ENCODE measurements at places on chromosomes 7 and 10.

DNA sequence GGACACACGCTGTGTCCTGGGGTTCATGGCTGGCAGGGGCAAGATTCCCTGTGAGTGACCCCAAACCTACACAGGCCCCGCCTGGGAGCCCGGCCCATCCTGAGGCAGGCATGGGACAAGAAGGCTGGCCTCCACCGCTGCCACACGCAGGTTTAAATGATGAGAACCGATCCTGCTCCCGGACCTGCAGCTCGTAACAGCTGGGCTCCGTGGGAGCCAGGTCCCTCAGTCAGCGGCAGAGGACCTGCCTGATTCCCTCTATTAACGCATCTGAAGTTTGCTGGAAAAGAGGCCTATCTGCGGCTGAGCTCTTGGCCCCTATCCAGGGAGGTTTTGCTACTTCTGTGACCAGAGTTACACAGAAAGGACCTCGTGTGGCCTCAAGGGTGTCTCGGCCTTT is 112.3 kb downstream of the VIPR2 start:
- DNase-seq: peak; percentile 44

GRCh38 chr10:37675449-37675848 is 182.0 kb downstream of the ZNF248 start:
- DNase-seq: no peak

- no peak for DNase-seq
Measured at GRCh38 chr10:78321000-78321399, 287.3 kb downstream of the RPS24 start.

DNA sequence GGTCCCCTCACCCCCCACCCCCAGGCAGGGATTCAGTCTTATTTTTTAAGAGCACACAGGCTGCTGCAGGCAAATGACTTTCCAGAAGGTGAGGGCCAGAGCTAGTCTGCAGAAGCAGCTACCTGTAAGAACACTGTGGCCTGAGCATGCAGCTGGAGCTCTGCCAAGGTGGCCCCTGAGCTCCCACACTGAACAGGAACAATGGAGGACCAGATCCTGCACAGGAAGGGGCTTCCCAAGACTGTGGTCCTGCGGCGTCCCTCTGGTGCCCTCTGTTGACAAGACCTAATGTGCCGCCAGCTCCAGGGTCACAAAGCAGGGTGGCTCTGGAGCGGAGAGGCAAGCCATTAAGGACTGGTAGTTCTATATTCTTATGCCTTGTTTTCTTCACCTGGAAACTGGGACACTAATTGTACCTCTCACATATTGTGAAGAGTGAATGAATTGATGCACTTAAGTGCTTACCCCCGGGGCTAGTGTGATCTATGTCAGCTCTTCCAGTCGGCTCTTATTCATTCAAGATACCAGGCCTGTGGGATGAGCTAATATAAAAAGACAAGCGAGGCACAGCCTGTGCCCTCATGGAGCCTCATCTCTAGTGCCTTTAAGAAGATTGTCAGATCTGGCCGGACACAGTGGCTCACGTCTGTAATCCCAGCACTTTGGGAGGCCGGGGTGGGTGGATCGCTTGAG is 8.0 kb upstream of the BEND7 start:
- DNase-seq: peak; percentile 61

DNA sequence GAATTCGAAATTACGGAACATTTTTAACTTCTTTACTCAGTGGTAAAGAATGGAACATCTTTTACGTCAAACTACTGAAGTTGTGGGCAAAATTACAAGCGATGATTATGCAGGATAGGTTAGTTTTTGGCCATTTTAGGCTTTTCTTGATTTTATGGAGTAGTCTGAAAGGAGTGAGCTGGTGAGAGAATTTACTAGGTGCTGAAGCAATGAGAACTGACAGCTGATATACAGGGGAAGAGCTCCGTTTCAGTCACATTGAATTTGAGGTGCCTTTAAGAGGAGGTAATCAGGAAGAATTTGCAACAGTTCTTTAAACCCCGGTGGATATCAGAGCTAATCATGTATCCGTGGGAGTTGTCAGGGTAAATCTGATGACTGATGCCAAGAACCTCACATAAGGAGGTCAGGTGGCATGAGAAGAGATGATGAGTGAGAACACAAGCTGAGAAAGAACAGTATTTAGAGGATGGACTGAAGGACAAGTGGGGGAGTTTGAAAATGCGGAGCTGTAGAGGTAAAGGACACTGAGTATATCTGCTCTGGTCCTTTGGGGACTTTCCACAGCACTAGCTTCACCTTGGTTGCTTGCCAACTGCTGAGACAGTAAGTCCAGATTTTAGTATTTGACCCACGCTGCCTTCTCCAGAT is 104.3 kb downstream of the AHR start:
- DNase-seq: no peak

- DNase-seq: no peak
Measured at GRCh38 chr10:47362199-47362598, 14.0 kb downstream of the RBP3 start.

DNA sequence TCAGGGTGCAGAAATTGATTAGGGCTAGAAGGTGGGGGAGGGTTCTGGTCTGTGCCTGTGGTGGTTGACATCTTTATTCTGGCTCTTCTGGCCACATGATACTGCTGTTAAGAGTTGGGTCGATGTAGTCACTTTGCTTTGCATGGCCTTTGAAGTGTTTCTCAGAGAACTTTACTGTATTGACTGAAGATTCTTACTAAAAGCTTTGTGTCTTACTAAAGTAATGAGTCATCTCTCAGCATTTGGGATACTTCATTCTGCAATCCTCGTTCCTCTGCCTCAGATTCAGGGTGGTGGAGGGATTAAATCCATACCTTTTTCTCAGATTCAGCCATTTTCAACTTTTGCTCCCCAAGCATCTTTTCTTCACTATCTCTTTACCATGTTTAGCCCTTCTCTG is 38.6 kb downstream of the STEAP4 start:
- DNase-seq: no peak

DNA sequence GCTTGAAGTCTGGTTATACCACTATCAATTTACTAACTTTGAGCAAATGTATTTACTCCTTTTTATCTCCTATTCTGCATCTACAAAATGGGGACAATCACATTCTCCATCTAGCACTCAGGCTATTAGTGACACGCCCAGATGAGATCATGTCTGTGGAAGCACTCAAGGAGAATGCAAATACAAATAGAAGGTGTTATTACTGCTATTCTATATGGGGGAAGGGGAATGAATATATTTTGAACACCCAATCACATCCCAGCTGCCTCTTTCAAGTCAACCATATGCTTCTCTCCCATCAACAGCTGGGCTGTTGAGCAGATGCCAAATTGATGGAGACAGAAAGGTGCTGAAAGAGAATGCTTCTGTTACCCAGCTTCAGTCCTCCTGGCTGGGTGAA is 23.5 kb downstream of the SGMS1 start:
- DNase-seq: no peak

All from activated CD8-positive, alpha-beta memory T cell treated with anti-CD3 and anti-CD28 coated beads, Interleukin-2, amount 50 U/mL, for 48 hours (primary cell).